ENCODE measurements at places on chromosomes 4 and X.
A peak's percentile ranks its signal among the peaks of the same experiment; 100 is the strongest.

- DNase-seq, result no peak
Observed at GRCh38 chr4:74627093-74627492, 167.2 kb downstream of the BTC start.

DNA sequence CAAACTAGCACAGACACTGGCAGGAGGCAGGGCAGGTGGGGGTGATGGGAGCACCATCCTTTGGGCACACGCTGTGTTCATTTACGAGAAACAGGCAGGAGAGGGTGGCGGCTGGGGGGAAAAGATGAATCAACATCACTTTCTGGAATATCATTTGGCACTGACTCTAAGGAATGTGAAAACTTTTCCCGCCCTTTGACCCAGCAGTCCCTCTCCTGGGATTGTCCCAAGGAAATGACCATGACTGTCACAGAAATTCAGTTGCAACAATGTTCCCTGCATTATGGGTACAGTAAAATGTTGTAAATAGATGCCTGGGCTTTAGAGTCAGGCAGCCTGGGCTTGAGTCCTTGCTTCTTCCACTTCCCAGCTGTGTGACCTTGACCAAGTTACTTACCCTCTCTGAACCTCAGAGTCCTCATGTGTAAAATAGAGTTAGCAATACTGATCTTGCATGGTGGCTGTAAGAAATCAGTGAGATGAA is 58.6 kb downstream of the ABLIM2 start:
- no peak for DNase-seq

DNA sequence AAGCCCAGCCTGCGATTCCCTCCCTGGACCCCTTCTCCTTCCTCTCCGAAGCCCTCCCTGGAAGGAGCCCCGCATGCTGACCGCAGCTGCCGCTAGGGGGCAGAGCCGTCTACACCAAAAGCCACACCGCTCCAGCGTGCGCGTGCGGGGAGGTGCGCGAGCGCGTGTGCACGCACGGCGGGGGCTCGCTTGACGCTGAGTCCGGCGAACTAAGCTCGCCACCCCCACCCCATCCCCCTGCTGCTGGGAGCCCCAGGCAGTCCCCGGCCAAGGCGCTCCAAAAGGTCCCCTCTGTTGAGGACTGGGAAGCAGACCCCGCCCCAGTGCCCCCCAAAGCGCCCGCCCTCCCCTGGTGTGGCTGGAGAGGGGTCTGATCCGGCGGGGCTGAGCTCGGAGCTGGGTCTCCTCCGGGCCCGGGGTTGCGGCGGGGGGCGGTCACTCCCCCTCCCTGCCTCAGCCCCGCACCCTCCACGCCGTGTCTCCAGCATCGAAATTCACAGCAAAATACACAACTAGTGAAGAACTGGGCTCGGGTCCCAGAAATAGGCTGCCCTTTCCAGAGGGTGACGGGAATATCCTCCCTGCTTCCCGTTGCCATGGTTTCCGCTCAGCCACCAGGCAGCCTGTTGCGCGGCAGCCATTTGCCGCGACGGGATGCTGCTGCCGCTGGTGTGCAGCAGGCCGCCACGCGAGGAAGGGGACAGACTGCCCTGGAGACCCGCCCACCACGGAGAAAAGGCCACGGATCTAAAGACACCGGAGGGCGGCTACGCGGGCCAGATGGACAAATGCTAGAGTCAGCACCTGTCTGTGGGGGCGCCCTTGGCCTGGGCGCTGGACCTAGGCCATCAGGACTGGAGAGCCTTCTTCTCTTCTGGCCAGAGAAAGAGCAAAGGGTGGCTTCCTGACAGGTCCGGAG is 11.2 kb upstream of the CCNQ start:
- peak; percentile 59 for DNase-seq

GRCh38 chr4:1757836-1758235 is 35.3 kb upstream of the FGFR3 start:
- DNase-seq, result no peak

DNA sequence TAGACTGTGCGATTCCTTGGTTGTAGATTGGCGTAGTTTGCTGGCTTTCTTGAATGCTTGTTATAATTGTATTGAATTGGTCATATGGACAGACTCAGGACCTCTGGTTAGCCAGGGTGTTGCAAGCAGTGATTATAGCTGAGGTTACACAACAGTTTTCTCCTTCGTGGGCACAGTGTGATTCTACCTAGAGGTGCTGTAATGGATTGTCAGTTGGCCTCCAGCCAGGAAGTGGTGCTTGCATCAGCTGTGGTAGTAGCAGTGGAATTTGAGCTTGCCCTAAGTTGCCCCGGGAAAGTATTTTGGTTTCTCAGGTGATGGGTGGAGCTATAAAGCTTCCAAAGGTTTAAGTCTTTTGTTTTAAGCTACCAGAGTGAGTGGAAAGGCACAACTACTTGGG is 23.1 kb upstream of the GABRG1 start:
- DNase-seq, result no peak

- no peak for DNase-seq
Observed at GRCh38 chr4:112888622-112889021, 160.8 kb upstream of the ANK2 start.

All from stimulated activated CD4-positive, alpha-beta T cell treated with anti-CD3 and anti-CD28 coated beads, Interleukin-1b, Interleukin-23, amount 100 ng/mL, for 1 hour (primary cell).